ENCODE measurements at places on chromosomes 16 and 17.

DNA sequence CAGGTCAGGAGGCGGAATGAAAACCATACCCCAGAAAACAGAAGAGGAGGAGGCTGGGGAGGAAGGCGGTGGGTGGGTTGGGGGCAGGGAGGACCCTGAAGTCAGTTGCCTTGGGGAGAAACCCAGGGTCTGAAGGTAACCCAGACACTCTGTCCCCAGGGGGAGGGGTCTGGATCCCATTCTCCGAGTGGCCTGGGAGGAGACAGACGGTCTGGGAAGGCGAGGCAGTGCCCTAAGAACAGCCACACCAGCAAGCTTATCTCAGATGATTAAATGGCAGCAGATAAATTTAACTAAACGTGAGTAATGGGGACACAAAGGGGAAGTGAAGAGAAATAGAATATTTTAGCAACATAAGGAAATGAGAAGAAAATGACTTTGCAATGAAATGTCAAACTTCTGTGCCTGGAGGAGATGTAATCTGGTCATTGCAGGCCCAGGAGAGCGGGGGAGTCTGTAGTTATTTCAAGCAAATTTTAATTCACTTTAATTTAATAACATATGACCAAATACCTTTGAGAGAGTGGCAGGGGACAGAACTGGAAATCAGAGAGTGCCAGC, 21.4 kb upstream of the ZFP90 start:
- no peak for DNase-seq

- DNase-seq = no peak
Measured at GRCh38 chr17:78896091-78896833, 6.7 kb downstream of the CEP295NL start.

GRCh38 chr16:66578651-66579531, at the start of gene CMTM2:
Gene CMTM2 (plus strand): TSS chr16:66579463. CDS start chr16:66579608, 145 bp downstream.
- DNase-seq = peak; percentile 22

GRCh38 chr17:74578979-74579378, 11.7 kb upstream of the CD300H start:
- no peak for DNase-seq

DNA sequence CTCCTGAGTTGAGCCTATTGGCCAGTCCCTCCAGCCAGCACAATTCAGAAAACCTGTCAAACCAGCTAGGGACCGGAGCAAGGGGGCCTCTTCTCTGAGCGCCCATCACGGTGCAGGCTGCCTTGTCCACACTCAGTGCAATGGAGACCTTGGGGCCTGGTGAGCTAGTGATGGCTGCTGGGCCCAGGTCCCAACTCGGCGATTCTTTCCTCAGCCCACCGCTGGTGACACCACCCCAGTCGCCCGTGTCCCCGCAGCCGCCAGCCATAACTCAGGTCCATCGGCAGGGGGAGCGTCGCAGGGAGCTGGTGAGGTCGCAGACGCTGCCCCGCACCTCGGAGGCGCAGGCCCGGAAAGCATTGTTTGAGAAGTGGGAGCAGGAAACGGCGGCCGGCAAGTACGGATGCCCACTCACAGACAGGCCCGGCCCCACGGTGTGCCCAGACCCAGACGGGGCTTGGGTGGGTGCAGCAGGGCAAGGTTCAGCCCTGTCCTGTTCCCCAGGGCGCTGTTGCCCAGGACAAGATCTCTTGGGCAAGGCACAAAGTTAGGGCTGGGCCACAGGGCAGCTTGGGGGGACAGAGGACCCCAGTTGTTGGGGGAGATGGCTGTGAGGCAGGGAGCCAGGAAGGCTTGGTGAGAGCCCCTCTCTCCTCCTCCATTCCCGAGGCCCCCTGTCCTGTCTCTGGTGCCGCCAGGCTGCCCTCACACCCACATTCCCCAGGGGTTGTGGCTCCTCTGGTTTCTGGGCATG, 10.8 kb downstream of the SMTNL2 start:
- no peak for DNase-seq

DNA sequence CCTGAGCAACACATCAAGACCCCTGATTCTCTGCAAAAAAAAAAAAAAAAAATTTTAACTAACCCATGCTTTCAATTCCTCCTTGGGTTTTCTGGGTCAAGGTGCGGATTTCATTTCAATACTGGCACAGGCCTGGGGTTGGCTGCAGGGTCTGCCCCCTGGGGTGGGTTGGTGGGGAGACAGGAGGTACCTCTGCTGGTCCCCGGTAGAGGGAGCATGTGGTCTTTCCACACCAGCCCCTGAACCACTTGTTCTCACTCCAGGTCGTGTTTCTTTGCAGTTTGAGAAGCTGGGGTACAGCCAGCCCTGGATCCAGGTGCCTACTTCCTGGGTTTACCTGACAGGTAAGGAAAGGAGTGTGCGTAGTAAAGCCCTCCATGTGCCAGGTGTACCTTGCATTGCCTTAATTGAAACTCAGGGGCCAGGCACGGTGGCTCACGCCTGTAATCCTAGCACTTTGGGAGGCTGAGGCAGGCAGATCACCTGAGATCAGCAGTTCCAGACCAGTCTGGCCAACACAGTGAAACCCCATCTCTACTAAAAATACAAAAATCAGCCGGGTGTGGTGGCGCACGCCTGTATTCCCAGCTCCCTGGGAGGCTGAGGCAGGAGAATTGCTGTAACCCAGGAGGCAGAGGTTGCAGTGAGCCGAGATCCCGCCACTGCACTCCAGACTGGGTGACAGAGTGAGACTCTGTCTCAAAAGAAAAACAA, 21.8 kb downstream of the SDR42E2 start:
- no peak for DNase-seq

DNA sequence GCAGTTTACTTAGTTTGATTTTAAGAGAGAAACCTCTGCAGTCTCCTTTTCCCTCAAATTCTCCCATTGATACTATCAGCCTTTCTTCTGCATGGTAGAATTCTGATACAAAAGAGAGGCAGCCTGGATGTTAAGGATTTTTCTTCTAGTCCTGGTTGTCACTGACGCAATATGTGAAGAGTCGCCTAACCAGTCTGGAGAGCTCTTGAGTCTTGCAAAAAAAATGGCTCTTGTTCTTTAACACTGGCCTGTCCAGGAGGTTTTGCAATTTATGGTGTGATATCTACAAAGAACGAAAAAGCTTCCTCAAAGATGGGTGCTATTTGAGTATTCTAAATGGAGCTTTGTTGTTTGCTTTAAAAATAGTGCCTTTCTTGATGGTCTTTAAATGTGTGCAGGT, 28.9 kb downstream of the COX10 start:
- DNase-seq = no peak

DNA sequence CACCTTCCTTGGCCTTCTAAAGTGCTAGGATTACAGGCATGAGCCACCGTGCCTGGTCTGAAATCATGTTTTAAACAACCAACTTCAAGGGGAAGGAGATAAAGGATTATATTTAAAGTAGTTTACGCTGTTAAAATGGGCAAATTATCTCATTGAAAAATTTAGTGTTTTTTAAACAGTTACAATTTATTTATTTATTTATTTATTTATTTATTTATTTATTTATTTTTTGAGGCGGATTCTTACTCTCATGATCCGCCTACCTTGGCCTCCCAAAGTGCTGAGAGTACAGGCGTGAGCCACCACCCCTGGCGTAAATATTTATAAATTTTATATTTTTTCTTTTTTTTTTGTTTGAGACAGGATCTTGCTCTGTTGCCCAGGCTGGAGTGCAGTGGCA, 22.2 kb downstream of the CDK12 start:
- no peak for DNase-seq

- DNase-seq = no peak
Measured at GRCh38 chr17:77836557-77837041, 121.9 kb upstream of the TNRC6C start.

DNA sequence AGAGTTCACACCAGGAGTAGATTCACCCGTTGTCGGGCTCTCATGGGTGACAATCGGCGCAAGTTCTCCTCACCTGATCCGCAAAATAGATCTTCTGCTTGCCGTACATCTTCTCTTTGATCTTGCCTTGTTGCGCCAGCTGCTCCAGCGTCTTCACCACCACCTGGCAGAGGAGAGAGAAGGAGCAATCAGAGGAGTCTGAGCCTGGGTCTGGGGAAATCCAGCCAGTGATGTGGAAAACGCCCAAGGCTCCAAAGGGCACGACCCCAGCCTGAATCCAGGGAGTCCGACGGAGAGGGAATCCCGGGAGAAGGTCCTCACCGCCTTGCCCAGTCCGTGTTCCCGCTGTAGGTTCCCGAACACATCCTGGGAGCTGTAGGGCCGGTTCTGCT, 393 bp downstream of the PSMC3IP start:
- DNase-seq = no peak

- DNase-seq = peak; percentile 37
Measured at GRCh38 chr17:60231234-60231633, 81.5 kb downstream of the CA4 start.

GRCh38 chr16:52558448-52558847, 11.5 kb upstream of the TOX3 start:
- no peak for DNase-seq

DNA sequence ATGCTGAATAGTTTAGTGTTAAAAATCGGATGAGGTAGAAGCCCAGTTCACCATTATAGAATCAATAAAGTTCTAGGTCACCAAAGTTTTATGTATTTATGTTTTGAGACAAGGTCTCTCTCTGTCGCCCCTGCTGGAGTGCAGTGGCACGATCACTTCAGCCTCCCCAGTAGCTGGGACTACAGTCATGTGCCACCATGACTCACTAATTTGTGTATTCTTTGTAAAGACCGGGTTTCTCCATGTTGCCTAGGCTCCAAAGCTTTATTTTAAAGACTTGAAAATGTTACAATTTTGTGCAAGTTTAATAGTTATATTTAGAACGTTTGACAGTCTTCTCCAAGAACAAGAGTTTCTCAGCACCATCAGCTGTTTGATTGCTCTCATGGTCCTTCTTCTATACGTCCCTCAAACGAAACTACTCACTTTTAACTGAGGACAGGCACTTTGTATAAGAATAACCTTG, 32.1 kb downstream of the NDE1 start:
- peak; percentile 40 for DNase-seq

- peak; percentile 49 for DNase-seq
Measured at GRCh38 chr17:2137342-2138098, 82.6 kb downstream of the HIC1 start.

DNA sequence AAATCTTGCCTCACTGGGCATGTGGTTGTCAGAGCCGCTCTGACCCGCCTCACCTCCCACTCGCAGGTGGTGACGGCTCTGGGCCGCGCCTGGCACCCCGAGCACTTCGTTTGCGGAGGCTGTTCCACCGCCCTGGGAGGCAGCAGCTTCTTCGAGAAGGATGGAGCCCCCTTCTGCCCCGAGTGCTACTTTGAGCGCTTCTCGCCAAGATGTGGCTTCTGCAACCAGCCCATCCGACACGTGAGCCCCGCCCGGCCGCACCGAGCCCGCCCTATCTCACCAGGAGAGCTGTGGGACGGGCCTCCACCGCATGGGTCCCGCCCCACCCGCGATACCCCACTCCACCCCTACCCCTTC, 4.0 kb downstream of the TGFB1I1 start:
- DNase-seq = no peak

GRCh38 chr16:48395375-48395774, 10.2 kb upstream of the SIAH1 start:
- DNase-seq = no peak
